ENCODE measurements at places on chromosomes 3 and 15.

- DNase-seq: no peak
Observed at GRCh38 chr3:116059421-116060096, 385.7 kb downstream of the LSAMP start.

- DNase-seq: peak; percentile 56
Observed at GRCh38 chr15:68343579-68344225, 66.2 kb downstream of the FEM1B start.

DNA sequence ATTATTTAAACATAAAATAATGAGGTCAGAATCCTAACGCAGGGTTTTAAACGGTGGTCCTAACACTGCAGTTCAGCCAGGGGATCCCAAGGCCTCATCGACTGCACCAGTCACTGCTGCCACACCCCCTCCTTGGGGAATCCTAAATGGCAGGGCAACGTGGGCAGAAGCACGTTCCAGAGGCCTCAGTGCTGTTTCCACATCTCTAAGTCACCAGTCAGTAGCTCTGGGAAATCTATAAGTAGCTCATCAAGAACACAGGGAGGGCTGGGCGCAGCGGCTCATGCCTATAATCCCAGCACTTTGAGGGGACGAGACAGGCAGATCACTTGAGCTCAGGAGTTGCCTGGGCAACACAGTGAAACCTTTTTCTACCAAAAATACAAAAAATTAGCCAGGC lies 47.5 kb downstream of the PRTG start:
- no peak for DNase-seq

DNA sequence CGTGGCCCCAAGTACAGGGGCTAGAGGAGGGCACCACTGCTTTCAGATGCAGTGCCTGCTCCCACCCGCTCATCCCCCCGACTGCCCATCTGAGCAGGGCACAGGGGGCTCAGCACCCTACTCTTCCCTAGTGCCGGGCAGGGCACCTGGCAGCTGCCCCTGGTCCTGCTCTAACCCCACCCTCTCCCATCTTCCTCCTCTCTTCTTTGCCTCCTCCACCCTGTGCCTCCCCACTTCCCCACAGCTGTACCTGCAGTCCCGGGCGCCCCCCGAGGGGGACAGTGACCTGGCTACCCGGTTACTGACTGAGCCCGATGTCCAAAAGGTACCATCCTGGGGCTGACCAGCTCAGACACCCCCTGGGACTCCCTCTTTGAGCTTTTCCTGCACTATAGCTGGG lies 12.8 kb downstream of the NBEAL2 start:
- DNase-seq: peak; percentile 67

GRCh38 chr15:33844597-33844996 lies 123.7 kb upstream of the CHRM5 start:
- no peak for DNase-seq

DNA sequence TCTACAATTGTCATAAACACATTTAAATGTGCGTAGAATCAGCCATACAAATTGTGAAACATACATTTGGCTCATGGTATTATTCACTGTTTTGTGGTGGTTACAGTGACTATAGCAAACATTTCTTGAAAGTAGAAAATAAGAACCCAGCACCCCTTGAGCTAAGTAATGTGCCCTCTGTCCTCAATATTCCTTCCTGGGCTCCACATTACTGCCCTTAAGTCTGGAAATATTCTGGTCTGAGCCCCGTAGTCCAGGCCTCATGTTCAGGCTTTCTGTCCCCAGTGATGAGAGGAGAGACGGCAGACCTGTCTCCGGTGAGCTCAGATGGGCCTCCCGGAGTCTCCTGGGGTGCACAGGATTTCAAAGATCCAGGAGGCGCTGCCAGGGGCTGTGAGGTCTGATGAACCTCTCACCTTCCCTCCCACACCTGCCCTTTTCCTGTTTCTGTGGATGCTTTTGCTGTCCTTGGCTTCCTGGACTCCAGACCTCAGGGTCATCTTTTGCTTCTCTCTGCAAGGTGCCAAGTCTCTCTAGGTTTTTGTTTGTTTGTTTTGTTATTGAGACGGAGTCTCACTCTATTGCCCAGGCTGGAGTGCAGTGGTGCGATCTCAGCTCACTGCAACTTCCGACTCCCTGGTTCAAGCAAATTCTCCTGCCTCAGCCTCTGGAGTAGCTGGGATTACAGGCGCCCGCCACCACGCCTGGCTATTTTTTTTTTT lies 8.8 kb upstream of the MUC20 start:
- DNase-seq: no peak

DNA sequence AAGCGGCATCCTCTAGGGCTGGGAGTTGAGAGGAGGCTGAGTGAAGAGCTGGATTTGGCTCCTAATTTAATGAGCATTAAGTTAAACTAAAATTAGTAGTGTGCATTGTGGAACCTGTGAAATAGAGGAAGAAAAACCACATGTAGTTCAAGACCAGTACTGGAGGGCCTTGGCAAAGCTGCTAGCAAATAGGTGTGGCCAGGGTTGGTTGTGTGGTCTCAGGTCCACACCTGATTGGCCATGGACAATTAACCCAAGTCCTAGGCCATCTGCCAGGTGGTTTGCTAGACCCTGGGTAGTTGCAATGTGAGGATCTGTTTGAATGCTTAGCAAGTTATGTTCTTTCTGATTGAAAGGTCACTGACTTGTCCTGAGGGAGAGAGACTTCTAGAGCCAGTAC lies 275.5 kb downstream of the PDCD6IP start:
- DNase-seq: no peak

- no peak for DNase-seq
Observed at GRCh38 chr3:169457807-169458697, 205.5 kb downstream of the MECOM start.

GRCh38 chr15:70650567-70651302 lies 112.6 kb downstream of the UACA start:
- DNase-seq: peak; percentile 42

DNA sequence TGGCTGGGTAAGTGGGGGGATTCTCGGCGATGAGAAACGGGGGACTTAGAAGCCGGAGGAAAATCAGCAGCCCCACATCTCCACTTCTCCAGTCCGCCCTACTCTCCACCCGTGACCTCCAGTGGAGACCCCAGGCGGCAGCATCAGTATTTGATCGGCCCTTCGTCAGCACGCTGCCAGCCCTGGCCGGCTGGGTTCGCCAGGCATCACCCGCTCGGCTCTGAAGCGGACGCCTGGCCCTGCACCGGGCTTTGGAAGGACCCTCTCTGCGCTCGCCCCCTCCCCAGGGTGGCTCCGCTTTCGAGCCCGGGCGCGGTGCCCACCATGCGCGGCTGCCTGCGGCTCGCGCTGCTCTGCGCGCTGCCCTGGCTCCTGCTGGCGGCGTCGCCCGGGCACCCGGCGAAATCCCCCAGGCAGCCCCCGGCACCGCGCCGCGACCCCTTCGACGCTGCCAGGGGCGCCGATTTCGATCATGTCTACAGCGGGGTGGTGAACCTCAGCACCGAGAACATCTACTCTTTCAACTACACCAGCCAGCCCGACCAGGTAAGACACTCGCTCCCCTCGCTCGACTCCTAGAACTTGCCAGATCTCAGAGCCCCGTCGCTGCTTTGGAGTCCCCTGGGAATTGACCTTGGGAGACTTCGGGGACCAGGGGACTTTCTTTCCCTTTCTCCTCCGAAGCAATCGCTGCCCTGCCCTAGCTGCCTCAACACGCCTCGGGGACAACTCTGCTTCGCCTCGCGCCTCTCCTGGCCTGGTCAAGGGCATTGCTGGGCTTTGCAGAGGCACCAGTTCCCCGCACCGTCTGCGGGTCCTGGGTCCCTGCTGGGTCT lies 561 bp downstream of the SIDT1 start:
- peak; percentile 87 for DNase-seq

DNA sequence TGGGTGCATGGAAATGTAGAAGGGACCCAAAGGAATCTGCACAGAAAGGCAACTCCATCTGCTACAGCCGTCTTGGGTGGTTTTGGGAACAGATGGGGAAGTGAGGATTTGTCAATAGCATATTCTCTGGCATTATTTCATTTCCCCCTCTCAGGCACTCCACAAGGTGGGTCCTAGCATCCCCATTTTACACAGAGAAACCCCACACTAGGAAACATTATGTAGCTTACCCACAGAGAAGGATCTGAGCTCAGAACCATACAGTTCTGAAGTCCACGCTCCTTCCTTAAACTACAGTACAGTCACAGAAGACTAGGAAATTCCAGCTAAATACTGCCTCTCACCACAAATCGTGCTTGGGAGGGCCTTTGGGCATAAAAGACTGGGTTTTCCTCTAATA lies 61.2 kb upstream of the CTNNB1 start:
- no peak for DNase-seq

DNA sequence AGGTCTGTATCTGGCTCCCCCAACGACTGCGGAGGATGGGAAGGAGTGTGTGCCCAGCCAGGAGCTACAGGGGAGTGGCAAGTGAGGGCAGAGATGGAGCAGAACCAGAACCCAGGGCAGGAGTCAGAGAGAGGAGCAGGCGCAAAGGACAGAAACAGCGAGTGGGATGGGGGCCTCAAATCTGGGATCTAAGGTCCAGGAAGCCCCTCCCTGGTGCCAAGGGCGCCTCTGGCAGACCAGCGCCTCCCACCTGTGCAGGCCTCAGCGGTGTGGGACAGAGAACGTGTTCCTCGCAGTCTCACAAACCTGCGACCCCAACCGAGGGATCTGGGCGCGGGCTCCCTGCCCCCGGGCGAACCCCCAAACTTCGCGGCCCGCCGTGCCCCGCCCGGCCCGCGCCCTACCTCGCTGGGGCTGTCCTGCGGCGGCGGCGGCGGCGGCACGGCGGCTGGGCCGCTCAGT lies 301 bp downstream of the PCBP4 start:
- no peak for DNase-seq

- DNase-seq: no peak
Observed at GRCh38 chr3:131729643-131730017, 226.9 kb upstream of the MRPL3 start.

GRCh38 chr3:143848704-143849103 lies 436 bp upstream of the SLC9A9 start:
- DNase-seq: no peak

DNA sequence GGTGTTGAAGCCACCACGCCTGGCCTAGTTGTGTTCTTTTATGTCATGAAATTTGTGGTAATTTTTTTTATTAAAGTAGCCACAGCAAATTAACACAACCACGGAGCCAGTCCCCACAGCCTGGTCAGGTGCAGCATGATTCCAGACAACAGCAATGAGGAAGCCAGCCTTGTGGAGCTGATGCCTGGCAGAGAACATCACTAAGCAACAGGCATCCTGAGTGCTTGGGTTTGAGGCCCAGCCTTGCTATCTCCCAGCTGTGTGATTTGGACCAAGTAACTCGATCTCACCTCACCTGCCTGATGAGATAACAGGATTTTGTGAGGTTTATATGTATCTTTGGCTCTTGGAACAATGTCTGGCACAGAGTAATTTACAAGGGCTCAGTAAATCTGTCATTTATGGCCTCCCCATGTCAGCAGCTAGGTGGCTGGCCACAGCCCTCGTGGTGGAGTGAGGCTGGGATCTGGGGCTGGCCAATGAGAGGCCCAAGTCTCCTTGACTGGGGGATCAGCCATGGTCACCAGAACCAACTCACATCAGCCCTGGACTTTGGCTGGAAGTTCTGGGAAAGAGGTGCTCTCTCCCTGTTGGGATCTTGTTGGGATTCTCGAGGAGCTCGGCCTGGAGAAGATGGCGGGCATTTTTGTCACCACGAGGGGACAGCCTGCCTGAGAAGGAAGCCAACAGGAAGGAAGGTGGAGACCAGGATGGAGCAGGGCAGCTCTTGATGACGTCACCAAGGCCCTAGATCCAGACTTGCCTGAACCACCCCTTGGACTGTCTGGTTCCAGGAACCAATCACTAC lies 22.8 kb upstream of the FLNB start:
- no peak for DNase-seq

DNA sequence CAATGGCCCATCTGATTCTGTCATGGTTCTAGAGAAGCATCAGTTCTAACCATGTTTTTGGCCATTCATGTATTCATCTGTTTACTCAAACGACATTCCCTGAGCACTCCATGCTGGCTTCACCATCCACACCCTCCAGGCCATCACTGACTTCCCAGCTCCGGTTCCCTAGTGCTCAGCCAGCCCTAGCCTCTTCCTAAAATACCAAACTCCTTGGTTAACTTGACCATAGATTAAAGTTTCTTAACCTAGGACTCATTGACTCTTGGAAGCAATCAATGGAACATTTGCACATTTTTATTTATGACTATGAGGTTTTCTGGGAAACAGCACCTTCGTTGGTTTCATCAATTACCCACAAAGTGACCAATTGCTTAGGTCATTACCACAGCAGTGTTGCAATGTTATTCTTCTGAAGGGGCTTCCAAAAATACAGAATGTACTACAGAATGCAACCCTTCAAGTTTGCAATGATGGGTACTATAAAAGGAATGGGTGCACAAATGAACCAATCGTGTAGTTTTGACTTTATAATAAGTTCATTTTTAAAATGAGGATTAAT lies 27.2 kb upstream of the SLC25A36 start:
- no peak for DNase-seq

- DNase-seq: no peak
Observed at GRCh38 chr3:124428372-124429128, 301.7 kb upstream of the UMPS start.

DNA sequence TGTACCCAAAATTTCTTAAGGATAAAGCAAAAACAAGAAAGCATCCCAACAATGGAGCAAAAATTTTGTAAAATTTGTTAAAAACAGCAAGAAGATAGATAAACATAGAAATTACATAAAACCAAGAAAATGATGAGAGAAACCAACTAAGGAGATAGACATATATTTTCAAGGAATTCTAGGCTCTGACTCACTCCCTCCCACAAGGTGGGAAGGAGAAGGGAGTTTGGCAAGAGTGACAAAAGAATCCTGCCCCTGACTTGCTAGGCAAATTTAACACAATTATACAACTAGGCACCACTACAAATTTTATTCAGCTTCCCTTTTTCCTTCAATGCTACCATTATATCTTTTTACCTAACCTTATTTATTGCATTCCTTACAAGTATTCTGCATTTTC lies 70.9 kb downstream of the MYO9A start:
- no peak for DNase-seq

GRCh38 chr3:146466604-146467003 lies 2.8 kb downstream of the PLSCR2 start:
- no peak for DNase-seq

- DNase-seq: no peak
Observed at GRCh38 chr3:82293867-82294266, 532.4 kb upstream of the GBE1 start.

GRCh38 chr3:127749361-127749760 lies 73.0 kb downstream of the MGLL start:
- DNase-seq: no peak

Measured in spleen (tissue), 13 donors.